A549 treated with AZD2906 at 1 μM for 4 hours (cell line): ENCODE measurements at places on chromosomes 3 and 15. TPM values are rescaled to one million over a fixed set of nuclear protein-coding genes. Genes with fewer than 3 reads are reported as not detected.

Gene DNAH1
- total RNA-seq, result 0.64 to 1.2 TPM (median 0.90 TPM) in 5 replicates

Gene DAPK2
- 2.8 to 4.2 TPM (median 3.7 TPM) in 5 replicates for total RNA-seq

Gene GLDN
- 0.03 to 0.08 TPM (median 0.05 TPM) in 3 of 5 replicates, not detected in the others for total RNA-seq

Gene B3GALNT1
- total RNA-seq, result 0.17 to 0.39 TPM (median 0.22 TPM) in 5 replicates

Gene PARP3
- 8.0 to 10.4 TPM (median 9.4 TPM) in 5 replicates for total RNA-seq

Gene SV2B
- total RNA-seq, result 0.13 to 0.28 TPM (median 0.15 TPM) in 5 replicates

Gene FAM107A
- 0.26 to 0.51 TPM (median 0.41 TPM) in 5 replicates for total RNA-seq

Gene RTP4
- not detected in 5 replicates for total RNA-seq

Gene C3orf49
- total RNA-seq, result not detected in 5 replicates

Gene MESP2
- 0.09 to 0.83 TPM (median 0.40 TPM) in 5 replicates for total RNA-seq

Gene BUB1B
- total RNA-seq, result 23.2 to 35.7 TPM (median 26.7 TPM) in 5 replicates

Gene CCR4
- total RNA-seq, result 0.01 to 0.08 TPM (median 0.04 TPM) in 4 of 5 replicates, not detected in the other

Gene KLHL40
- not detected in 5 replicates for total RNA-seq

Gene TNFAIP8L3
- total RNA-seq, result 32.6 to 43.8 TPM (median 36.0 TPM) in 5 replicates

Gene PPP1R14D
- 0.14 to 0.21 TPM (median 0.17 TPM) in 3 of 5 replicates, not detected in the others for total RNA-seq

Gene DAZL
- total RNA-seq, result not detected in 5 replicates

Gene KBTBD13
- total RNA-seq, result not detected in 5 replicates

Gene CLDN18
- not detected in 5 replicates for total RNA-seq

Gene BLM
- 12.1 to 13.6 TPM (median 12.9 TPM) in 5 replicates for total RNA-seq

Gene SLC51B
- 13.6 to 18.9 TPM (median 16.4 TPM) in 5 replicates for total RNA-seq

Gene THRB
- total RNA-seq, result 1.1 to 2.1 TPM (median 1.6 TPM) in 5 replicates

Gene RBP2
- total RNA-seq, result not detected in 5 replicates

Gene CLDN1
- 15.3 to 20.2 TPM (median 18.5 TPM) in 5 replicates for total RNA-seq

Gene HRG
- total RNA-seq, result not detected in 5 replicates

Gene CILP
- total RNA-seq, result 0.40 to 0.60 TPM (median 0.46 TPM) in 5 replicates

Gene GPR87
- 1.8 to 2.5 TPM (median 2.3 TPM) in 5 replicates for total RNA-seq

Gene ITIH4
- total RNA-seq, result 0.59 to 0.84 TPM (median 0.62 TPM) in 5 replicates

Gene CERS3
- total RNA-seq, result not detected in 5 replicates

Gene HESX1
- 0.24 to 0.48 TPM (median 0.40 TPM) in 4 of 5 replicates, not detected in the other for total RNA-seq

Gene GPR62
- not detected in 5 replicates for total RNA-seq

Gene BDH1
- 2.9 to 4.0 TPM (median 3.5 TPM) in 5 replicates for total RNA-seq

Gene TUSC7
- not detected in 5 replicates for total RNA-seq

Gene LIPH
- 3.9 to 6.0 TPM (median 5.0 TPM) in 5 replicates for total RNA-seq

Gene CACNA1D
- 0.55 to 0.95 TPM (median 0.70 TPM) in 5 replicates for total RNA-seq

Gene MYZAP
- total RNA-seq, result 1.3 to 1.5 TPM (median 1.4 TPM) in 5 replicates

Gene CCDC51
- 26.3 to 28.2 TPM (median 27.5 TPM) in 5 replicates for total RNA-seq

Gene IQCH
- total RNA-seq, result 1.1 to 1.6 TPM (median 1.4 TPM) in 5 replicates

Gene ZNF620
- 1.4 to 2.1 TPM (median 1.8 TPM) in 5 replicates for total RNA-seq

Gene MAGI1
- 3.3 to 4.4 TPM (median 3.5 TPM) in 5 replicates for total RNA-seq

Gene QTRT2
- 19.6 to 25.3 TPM (median 20.7 TPM) in 5 replicates for total RNA-seq

Gene C3orf22
- not detected in 5 replicates for total RNA-seq

Gene HIGD2B
- not detected in 5 replicates for total RNA-seq

Gene SAMD7
- not detected in 5 replicates for total RNA-seq

Gene TGM4
- total RNA-seq, result 0.13 to 0.23 TPM (median 0.19 TPM) in 5 replicates

Gene DZIP1L
- 9.2 to 11.7 TPM (median 11.0 TPM) in 5 replicates for total RNA-seq

Gene FAM227B
- 0.83 to 1.3 TPM (median 1.1 TPM) in 5 replicates for total RNA-seq

Gene P2RY14
- total RNA-seq, result not detected in 5 replicates

Gene CTXN2
- 0.02 to 0.05 TPM in 2 of 5 replicates, not detected in the others for total RNA-seq

Gene SUSD5
- 2.9 to 4.6 TPM (median 3.7 TPM) in 5 replicates for total RNA-seq

Gene CHRNA7
- 4.3 to 4.9 TPM (median 4.5 TPM) in 5 replicates for total RNA-seq
